ENCODE measurements at places on chromosomes 11 and 22.

- no peak for DNase-seq
Measured at GRCh38 chr22:45757068-45757467, 85.4 kb downstream of the ATXN10 start.

DNA sequence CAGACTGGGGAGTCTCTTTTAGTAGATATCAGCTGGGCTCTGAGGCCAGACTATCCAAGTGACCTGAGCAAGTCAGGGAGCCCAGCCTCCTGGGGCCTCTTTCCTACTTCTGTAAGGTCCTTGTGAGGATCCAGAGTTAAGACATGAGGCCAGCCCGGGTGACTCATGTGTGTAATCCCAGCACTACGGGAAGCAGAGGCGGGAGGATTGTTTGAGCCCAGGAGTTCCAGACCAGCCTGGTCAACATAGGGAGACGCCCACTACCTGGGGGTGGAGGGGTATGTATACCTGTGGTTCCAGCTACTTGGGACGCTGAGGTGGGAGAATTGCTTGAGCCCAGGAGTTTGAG is 36.9 kb upstream of the POLA2 start:
- no peak for DNase-seq

DNA sequence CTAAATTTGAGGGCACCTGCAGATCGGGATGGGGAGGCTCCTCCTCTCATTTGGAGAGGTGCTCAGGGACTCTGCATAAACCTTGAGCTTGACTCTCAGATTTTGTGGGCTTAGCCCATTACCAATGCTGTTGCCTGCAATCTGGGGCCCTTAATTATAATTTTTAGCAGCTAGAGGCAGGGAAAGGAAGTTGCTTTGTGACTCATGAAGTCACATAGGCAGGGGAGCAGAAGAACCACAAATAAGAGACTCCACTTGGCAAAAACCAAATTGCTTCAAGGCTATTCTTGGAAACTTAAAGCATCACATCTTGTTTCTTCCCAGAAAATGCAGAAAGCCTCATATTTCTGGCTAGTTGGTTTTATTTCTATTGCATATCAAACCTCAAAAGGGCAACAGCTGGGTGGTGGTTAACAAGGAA is 46.9 kb downstream of the MICAL2 start:
- DNase-seq = no peak

DNA sequence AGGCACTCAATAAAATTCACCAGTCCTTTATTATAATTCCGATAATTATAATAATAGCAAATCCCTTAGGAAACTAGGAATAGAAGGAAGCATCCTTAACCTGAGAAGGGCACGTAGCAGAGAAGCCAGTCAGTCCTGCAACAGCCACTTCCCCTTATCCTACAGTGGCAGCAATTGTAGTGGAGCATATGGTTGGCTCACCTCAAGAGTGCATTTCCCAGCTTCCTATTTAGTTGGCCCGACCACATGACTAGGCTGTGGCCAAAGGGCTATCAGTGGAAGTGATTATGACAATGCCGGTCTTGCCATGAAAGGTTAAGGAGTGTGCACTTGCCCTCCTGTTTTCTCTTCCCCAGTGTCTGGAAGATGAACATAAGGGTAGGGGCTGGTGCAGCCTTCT is 27.0 kb downstream of the TESMIN start:
- DNase-seq = no peak

GRCh38 chr11:91608677-91609076 is 615.9 kb upstream of the FAT3 start:
- no peak for DNase-seq

GRCh38 chr11:19779740-19780139 is 67.1 kb downstream of the NAV2 start:
- no peak for DNase-seq

GRCh38 chr11:93652161-93652597 is 9.3 kb upstream of the CEP295 start:
- DNase-seq = peak; percentile 68

GRCh38 chr11:65425971-65426838 is 3.6 kb downstream of the NEAT1 start:
- no peak for DNase-seq

DNA sequence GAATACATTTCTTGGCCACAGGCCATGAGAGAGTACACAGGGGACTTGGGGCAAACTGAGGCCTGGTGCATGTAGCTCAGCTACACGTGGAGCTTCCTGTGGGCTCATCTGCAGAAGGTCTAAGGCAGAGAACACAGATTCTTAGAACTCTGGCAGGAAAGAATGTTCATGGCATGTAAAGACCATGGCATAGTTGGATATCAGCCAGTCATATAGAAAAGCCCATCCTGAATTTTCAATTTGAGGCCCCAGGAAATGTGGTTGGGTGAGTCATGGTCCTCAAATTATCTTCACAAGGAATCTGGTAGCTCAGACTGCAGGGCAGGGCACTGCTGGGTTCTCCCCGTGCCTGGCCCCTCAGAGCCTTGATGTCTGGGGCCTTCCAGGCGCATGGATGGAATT is 13.7 kb upstream of the ST3GAL4 start:
- no peak for DNase-seq

- DNase-seq = no peak
Measured at GRCh38 chr22:48941903-48942575, 885.6 kb downstream of the BRD1 start.

Measured in SW 1271 (cell line).